A549 treated with GW870086 at 1 μM for 4 hours (cell line): ENCODE measurements at places on chromosomes 2 and 18. TPM values are rescaled to one million over a fixed set of nuclear protein-coding genes. Genes with fewer than 3 reads are reported as not detected.

The RFTN2 gene
- not detected in 5 replicates for total RNA-seq

The KIF1A gene
- 0.48 to 1.3 TPM (median 0.83 TPM) in 5 replicates for total RNA-seq

The SPAG16 gene
- total RNA-seq: 11.0 to 14.9 TPM (median 13.4 TPM) in 5 replicates

The TUBA4B gene
- total RNA-seq: 0.13 to 0.34 TPM (median 0.19 TPM) in 3 of 5 replicates, not detected in the others

The PROKR1 gene
- 0.03 TPM in 1 of 5 replicates, not detected in the others for total RNA-seq

The PLCD4 gene
- 0.29 to 0.68 TPM (median 0.44 TPM) in 5 replicates for total RNA-seq

The ACOXL gene
- total RNA-seq: not detected in 5 replicates

The MOCOS gene
- 2.8 to 4.6 TPM (median 4.4 TPM) in 5 replicates for total RNA-seq

The PDCD1 gene
- total RNA-seq: not detected in 5 replicates

The TNFAIP6 gene
- total RNA-seq: 0.33 to 1.4 TPM (median 1.2 TPM) in 5 replicates

The SERPINB5 gene
- total RNA-seq: 0.07 to 0.13 TPM (median 0.10 TPM) in 4 of 5 replicates, not detected in the other

The TGFA gene
- 4.4 to 5.2 TPM (median 4.7 TPM) in 5 replicates for total RNA-seq

The SLC11A1 gene
- 0.10 to 0.26 TPM (median 0.19 TPM) in 5 replicates for total RNA-seq

The SKOR2 gene
- not detected in 5 replicates for total RNA-seq

The CFAP65 gene
- 0.14 to 0.21 TPM (median 0.18 TPM) in 4 of 5 replicates, not detected in the other for total RNA-seq

The TRABD2A gene
- 8.4 to 13.6 TPM (median 13.4 TPM) in 5 replicates for total RNA-seq

The ABCB11 gene
- 0.01 to 0.05 TPM (median 0.03 TPM) in 4 of 5 replicates, not detected in the other for total RNA-seq

The MAPK4 gene
- total RNA-seq: 0.11 to 0.26 TPM (median 0.23 TPM) in 5 replicates

The NEUROD1 gene
- not detected in 5 replicates for total RNA-seq
